NB4 (cell line): ENCODE measurements at places on chromosomes 7 and 10.

GRCh38 chr7:45524445-45524844 lies 49.7 kb upstream of the ADCY1 start:
- DNase-seq, result no peak

- no peak for DNase-seq
Observed at GRCh38 chr7:151399305-151399601, 10.6 kb downstream of the WDR86 start.

GRCh38 chr7:142855114-142855743 lies 353 bp downstream of the EPHB6 start:
- DNase-seq, result peak; percentile 56

- DNase-seq, result peak; percentile 68
Observed at GRCh38 chr7:135672560-135673359, 10.4 kb downstream of the STMP1 start.

DNA sequence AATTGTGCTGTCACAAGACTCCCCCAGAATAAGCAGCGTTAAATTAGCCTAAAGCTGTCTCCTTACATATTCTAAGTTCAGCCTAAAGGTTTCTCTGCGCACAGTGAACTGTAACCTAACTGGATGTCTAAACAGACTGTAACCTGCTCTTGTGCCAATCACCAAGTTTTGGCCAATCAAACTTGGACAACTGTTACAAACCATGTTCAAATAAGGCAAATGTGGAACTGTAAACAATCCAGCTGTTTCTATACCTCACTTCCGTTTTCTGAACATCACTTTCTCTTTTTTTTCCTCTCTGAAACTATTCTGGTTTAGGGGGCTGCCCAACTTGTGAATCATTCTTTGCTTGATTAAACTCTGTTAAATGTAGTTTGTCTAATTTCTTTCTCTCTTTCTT lies 252.2 kb upstream of the HABP2 start:
- DNase-seq, result no peak

- DNase-seq, result no peak
Observed at GRCh38 chr10:128046953-128047290, 79.3 kb downstream of the MKI67 start.

GRCh38 chr10:50604049-50604640 lies 19.6 kb downstream of the SGMS1 start:
- peak; percentile 77 for DNase-seq

DNA sequence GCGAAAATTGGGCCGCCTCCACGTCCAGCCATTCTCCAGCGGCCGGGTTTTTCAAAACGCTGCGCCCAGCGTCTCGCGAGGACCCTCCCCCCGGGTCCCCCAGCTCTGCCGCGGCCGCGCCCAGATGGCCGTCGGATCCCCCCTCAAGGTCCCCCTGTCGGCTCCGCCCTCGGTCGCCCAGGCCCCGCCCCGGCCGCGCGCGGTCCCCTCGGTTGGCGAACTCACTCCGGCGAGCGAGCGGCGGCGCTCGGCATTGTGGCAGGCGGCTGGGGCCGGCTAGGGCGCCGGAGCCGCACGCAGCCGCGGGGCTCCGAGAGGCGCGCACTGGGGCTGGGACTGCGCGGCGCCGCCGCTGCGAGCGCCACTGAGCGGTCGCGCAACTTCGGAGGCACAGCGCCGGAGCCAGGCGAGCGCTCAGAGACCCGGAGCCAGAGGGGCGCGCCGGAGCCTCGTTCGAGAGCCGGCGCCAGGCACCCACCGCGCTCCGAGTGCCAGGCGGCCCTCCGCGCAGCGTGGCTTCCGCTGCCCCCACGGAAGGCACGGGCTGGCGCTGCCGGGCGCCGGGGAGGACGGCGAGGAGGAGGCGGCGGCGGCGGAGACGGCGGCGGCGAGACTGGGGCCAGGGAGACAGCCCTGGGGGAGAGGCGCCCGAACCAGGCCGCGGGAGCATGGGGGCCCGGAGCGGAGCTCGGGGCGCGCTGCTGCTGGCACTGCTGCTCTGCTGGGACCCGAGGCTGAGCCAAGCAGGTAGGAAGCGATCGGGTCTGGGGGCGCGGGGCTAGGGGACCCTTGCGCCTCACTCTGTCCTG lies at the start of gene UNC5B:
TSS of gene UNC5B (plus strand) at position 253 of the 809 bp plus-strand sequence. CDS start at position 669, 416 bp downstream.
- peak; percentile 84 for DNase-seq

GRCh38 chr10:49131507-49132361 lies 2.1 kb downstream of the FAM170B start:
- no peak for DNase-seq

DNA sequence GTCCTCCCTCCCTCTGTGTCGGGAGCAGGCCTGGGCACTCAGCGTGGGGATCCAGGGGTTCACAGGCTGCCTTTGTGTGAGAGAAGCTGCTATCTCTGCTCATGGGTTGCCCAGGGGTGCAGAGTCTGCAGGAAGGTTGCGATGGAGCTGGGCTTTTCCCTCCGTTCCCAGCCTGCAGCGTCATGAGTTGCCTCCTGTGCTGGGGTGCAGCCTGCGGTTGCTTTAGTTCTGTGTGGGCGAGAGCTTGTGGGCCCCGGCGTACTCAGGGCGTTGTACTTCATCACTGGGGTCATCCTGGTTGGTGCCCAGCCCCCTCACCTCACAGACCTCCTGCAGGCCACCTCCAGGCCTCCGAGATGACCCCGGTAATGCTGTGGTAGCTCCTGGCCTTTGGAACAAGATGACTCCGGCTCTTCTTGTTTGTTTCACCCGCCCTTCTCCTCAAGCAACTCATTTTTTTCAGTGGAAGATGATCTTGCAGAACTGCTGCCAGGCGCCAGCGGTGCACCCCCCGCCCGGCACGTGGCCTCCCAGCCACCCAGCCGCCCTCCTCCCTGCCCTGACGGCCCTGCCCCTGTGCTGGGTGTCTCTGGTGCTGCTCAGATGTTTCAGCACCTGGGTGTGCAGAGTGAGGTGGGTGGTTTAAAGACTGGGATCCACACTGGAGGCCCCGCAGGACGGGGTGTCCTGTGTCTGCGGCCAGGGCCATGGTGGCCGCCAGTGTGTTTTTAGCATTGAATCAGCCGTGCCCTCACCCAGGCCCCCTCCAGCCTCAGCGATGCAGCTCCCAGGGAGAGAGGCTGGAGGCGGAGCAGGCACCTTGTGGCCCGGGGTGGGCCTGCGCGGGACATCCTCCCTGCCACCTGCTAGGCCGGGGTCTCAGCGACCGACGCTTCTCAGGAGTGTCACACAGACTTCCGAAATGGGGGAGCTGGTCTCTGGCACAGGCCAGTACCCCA lies 7.2 kb downstream of the AP5Z1 start:
- DNase-seq, result no peak
